ENCODE measurements at places on chromosomes 3 and 15.

DNA sequence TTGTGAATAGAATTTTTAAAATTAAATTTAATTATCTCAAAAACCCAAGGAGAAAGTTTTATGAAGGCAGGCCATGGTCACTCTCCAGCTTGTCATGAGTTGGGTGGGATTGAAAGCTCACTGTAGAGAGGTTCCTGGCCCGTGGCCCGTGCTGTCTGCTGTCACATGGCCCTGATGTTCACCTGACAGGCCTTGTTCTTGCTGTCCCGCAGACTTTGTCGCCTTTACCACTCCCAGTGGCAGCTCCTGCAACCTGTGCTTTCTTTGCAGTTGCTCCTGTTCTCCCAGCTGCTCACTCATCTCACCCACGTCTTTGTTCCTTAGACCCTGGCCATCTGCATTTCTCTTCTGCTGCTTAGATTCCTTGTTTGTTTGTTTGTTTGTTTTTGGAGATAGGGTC, 35.6 kb downstream of the DHX30 start:
- no peak for DNase-seq

DNA sequence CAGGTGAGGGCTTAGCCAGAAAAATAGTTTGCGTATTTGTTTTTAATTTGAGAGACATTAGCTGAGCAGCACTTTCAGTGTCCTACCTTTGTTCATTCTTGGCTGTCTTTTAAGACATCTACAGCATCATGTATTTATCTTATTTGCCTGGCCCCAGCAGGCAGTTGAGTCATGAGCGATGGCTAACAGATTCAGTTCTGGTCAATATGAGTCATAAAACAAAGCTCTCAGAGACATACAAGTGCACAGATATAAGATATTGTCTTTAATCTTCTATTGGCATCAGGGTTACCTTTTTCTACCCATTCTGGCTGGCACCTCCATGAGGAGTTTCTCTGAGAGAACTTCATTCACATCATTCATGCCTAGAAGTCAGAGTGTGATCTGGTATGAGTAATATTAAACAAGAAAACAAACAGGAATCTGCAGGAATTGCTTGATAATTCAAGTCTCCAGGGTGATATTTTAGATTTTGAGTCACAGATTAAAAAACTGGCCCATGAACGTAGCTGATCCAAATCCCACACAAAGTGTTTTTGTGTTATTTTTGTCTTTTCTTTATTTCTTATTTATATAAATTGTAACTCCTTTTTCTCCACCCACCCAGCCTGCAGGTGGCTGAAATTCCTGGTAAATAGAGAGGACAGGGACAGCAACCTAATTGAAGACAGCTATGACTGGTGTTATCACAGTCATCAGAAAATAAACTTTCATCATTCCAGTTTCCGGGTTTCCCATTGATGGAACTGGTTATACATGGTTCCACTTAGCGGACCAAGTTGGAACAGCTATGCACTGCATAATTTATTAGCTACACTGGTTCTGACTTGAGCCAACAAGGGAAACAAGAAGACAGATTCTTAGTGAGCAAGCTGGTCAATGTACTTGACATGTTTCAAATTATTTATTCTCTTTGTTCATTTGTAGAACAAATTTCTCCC, 47.3 kb downstream of the PLSCR2 start:
- DNase-seq = no peak

DNA sequence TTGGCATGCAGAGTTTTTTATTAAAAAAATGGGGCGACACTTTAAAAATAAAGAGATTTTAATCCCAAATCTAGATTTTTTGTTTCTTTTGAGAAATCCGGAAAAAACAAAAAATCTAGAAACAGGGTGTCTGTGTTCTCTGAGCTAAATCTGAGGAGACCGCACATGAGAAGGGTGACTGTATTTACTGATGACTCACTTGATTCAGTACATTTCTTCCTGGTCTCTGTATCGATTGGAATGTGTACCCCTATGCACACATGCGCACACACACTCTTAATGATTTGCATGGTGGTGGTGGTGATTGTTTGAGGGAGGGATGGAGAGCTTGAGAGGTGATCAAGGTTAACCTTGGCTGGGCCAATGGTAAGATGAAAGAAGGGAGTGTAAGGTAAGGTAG, 443.1 kb upstream of the THRB start:
- no peak for DNase-seq

DNA sequence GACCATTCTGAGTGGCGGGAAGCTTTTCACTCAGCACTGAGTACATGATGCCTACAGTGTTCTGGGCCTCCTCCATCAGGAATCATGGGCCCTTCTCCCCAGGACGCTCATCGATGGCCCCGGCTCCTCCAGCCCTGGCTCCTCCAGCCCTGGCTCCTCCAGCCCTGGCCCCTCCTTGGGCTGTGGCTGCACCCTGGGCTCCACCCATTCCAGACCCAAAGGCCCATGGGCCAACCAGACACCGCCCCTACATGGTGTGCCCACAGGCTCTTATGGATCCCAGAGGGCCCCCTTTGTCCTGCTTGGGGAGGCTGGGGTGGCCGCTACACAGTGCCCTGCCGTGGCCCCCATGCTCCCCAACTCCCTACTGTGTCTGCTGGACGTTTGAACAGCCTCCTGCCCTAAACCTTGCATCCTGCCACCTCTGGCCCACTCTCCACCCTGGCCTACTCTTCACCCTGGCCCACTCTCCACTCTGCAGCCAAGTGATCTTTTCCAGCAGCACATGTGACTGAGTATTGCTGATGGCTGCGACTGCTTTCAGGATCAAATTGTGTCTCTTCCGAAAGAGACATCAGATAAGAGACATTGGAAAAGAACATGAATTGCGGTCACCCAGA, 57.9 kb downstream of the APBA2 start:
- DNase-seq = no peak

- no peak for DNase-seq
Observed at GRCh38 chr3:197936819-197937384, 13.1 kb upstream of the RPL35A start.

- DNase-seq = no peak
Observed at GRCh38 chr15:98805434-98806274, 157.3 kb downstream of the IGF1R start.

DNA sequence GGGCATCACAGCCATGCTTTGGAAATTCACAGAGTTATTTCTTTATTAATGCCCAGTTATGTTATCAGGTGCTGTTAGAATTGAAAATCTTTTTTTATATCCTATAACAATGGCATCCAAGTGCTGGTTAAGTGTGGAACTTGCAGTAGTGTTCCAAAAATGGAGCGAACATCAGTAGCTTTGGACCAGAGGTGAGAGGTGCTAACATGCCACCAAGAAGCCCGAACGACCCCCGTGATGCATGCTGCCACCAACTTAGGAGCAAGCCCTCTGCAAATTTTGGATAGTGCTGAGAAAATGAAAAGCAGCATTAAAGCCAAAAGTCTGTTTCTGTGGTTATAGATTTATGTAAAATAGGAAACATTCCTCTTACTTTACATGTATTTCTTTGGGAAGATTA, 24.8 kb downstream of the RBP1 start:
- no peak for DNase-seq
